ENCODE measurements at places on chromosomes 7 and 10.

DNA sequence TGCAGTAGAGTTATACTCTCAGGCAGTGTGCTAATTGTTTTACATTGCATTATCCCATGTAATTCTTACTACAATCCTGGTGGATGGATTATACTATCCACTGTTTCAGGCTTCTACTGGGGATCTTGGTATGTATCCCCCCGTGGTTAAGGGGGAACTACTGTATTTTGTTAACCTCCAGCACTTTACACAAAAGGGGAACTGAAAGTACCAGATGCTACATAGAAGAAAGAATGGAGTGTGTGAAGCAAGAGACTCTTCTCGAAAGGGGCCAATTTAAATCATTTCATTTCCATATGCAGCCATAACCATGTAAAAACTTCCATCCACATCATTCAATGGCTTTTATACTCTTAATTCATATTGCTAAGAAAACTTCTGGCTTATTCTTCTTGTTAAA, 69.4 kb downstream of the C1GALT1 start:
- no peak for DNase-seq

DNA sequence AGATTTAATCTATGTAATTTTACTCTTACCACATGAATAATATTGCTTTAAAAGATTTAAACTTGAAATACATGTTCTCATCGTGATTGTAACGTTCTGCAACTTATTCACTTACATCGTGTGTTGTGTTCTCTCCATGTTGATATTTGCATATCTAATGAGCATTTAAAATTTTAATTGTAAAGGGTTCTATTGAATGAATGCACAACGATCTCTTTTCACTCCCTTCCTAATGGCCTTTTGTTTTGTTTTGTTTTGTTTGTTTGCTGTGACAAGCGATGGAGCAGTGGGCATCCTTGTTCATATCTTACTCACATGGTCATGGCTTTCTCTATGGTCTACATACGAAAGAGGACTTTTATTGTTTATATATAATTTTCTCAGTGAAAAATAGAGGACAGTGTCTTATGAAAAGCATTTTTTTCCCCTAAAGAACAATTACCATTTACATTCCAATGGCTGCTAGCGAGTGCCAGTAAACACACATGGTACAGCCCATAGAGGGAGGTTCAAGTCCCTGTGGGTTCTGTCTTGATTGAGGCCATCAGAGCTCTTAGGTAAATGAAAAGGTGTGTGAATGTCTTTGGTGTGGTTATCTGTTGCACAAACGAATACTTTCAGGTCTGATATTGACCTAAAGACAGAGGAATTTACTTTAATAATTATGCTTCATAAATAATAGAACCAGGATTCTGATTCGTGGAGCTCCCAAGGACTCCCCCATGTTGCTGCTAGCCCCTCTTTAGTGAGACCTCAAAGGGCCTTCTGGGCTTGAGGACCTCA, 32.4 kb downstream of the BTBD16 start:
- DNase-seq, result no peak

GRCh38 chr7:154886591-154886990, 116.3 kb downstream of the PAXIP1 start:
- no peak for DNase-seq

DNA sequence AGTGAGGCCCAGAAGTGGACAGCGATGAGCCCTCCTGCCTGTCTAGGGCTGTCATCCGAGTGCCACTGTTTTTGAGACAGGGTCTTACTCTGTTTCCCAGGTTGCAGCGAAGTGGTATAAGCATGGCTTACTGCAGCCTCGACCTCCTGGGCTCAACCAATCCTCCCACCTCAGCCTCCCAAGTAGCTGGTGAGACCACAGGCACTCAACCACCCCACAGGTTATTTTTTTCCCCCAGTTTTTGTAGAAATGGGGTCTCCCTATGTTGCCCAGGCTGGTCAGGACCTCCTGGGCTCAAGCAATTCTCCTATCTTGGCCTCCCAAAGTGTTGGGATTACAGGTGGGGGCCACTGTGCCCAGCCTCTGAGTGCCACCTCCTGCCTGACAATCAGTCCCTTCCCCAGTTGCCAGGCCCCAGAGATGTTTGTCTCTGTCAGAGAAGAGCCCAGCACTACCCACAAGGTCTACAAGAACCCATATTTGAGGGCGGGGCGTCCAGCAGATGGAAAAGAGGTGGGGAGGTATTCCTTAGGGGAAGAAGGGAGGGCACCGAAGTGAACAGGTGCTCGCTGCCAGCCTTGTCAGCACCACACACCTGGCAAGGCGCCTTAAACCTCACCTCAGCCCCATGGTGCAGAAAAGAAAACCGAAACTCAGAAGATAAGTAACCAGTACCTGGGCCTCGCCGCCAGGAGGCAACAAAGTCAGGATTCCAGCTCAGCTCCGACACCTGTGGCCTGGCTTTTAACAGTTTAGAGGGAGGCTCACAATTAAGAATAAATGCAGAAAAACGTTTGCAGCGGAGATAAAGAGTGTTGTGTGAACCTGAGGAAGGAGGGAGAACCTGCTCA, 77.4 kb upstream of the ANLN start:
- no peak for DNase-seq

DNA sequence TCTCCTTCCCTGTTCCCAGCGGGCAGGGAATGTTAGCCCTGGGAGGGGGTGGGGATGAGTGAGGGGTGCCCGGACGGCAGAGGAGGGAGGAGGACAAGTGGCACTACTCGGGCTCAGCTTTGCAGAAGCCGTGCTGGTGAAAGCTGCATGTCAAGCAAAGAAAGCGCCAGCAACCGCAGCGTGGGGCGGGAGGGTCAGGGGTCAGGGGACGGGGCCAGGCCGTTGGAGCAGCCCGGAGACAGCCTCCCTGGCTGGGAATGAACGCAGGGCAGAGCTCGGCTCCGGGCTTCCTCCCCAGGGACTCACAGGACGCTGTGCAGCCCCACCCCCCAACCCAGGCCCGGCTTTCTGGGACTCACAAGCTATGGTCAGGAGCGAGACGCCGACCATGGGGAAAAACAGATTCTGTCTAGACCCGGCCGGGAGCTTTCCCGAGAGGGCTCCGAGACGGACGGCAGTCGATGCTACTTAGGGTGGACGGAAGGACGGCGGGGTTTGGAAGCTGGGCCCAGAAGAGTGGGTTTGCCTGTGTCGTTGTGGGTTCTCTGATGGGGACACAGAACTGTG, 113.4 kb downstream of the VIPR2 start:
- DNase-seq, result no peak

DNA sequence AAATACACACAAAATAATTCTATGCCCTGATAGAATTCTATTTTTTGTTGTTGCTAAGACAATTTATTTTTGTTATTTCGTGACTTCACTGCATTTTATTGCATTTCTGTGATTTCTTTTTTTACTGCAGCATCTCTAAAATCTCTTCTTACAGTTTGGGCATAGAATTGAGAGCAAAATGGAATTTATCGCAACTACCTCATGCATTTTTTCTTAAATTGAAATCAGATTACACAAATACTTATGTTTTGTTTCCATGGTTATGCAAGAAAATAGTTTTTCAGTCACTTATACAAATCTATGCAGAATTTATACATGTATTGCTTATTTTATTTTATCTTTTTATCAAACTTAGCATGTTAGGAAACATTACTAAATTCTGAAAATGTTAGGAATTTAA, 781.8 kb upstream of the LRRTM3 start:
- no peak for DNase-seq

DNA sequence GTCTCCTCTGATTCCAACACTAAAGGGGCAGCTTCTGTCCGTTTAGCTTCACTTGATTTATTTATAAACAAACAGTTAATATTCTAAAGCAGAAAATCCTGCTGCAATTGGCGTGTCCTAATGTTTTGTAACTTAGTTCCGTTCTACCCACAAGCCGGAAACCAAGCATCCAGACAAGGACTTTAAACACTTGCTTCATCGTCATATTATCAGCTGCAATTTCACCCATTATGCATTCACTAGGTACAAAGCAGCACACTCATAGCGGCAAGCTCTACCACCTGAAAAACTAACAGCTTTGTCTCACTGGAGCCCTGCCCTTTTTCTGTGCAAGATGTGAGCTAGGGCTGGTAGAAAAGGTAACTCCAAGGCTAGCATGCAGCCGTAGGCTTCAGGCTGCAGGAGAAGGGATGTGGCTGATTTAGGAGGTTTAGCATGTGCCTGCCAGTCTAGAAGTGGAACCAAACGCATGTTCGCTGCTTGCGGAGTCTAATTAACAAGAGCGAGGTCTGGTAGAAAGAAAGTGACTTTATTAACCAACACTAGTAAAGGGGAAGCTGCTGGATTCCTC, 43.7 kb upstream of the BPGM start:
- no peak for DNase-seq

DNA sequence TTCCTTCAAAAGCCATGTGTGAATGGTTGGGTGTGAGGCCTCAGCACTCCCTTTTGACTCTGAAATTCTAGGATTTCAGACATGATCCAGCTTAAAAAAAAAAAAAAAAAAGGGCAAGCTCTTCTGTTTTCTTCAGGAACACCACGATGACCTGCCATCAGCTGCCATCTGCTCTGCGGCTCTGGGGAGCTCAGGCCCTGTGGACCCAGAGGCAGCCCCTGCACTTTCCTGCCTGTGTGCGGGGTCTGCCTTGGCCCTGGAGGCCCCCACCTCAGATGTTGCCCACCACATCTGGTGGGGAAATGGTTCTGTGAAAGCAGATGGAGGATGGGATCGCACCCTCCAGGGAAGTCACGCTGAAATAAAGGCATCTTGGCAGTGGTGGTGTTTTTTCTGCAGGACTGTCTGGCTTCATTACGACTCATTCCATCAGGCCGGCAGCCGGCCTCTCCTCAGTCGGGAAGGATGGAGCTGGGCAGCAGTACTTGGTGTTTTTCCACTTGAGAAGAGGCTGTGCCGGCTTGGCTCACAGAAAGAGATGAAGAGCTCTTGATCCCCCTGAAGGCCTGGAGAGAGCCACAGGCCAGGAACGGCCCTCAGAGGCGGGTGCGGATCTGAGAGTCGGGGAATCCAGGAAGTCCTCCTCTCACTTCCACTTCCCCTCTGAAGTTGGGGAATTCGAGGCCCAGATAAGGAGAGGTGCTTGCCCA, 66.1 kb upstream of the AQP1 start:
- DNase-seq, result no peak

GRCh38 chr10:63313066-63313717, 152.6 kb downstream of the JMJD1C start:
- DNase-seq, result no peak

- no peak for DNase-seq
Observed at GRCh38 chr10:119917777-119918176, 25.2 kb downstream of the SEC23IP start.

GRCh38 chr10:113178771-113179170, 228.7 kb downstream of the TCF7L2 start:
- no peak for DNase-seq

GRCh38 chr10:71285180-71285545, 33.9 kb upstream of the SLC29A3 start:
- peak; percentile 13 for DNase-seq

GRCh38 chr7:47502240-47502877, 79.6 kb downstream of the TNS3 start:
- no peak for DNase-seq

- DNase-seq, result no peak
Observed at GRCh38 chr7:29405891-29406290, 157.7 kb upstream of the PRR15 start.

DNA sequence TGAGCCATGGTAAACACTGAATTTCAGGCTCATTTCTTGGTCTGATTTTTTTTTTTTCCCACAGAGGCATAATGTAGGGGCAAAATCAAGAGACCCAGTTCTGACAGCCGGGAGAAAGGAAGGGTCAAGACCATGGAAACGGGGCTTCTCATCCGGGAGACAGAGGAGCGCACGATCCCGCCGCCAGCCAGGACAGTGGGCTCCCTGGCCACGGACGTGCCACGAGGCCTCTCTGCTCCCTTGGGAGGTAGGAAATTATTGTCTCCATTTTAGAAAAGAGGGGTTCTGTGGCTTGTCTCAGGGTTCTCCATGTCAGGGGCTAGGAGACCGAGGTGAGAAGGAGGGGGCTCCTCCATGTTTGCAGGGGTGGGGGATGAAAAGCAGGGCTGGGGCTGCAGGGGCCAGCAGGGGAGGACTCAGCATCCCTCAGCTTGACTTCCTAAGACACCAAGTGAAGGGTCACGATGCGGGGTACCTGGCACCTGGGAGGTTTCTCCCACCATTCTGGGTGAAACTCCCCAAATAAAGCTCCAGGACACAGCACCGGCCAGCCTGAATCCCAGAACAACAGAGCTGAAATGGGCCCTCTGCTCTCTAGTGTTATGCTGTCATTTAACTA, 37.6 kb downstream of the PPIF start:
- no peak for DNase-seq

DNA sequence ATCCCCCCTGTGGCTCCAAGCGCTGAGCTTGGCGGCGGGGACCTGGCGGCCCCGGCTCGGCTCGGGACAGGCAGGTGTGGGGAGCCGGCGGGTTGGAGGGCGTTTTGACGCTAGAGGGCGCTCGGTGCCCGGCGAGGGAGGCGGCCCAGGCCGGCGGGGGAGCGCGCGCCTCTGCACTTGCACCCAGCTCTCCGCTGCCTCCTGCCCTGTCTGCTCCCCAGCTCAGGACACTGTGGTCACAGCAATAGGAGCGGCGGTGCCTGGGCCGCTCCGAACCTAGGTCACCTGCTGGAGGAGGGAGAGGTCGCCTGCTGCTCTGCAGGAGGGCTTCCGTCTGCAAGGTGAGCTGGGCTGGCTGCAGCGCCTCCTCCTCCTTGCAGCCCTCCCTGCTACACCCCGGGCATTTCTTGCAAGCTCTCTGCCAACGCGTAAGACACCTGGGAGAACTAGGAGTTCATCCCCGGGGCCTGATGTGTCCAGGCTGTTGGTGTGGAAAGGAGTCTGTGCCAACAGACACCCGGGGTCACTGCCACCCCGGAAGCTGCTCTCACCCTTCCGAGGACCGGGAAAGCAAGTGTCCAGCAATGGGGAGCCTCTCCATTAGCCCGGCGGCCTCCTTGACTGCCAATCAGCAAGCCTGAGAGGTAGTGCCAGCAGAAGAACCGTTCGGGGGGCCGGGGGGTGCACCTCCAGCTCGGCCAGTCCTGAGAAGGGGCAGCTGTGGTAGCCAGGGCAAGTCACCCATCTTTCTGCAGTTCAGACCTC, 620.4 kb downstream of the GALNT17 start:
- DNase-seq, result no peak

DNA sequence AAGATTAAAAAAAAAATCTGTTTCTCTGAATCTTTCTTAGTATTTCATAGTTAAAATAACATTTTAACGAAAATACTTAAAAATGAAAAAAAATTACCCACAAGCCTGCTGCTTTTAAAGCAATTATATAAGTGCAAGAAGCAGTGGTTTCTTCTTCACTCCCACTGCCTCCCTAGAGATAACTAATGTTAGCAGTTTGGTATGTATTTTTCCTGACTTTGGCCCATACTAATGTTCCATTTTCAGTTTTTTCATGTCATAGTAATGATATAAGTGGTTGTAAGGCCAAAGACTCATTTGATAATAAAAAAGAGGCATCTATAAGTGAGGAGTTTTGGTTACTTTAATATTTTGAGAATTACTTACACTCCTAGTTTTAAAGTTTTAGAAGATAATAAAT, 24.3 kb upstream of the LAMB1 start:
- no peak for DNase-seq

- no peak for DNase-seq
Observed at GRCh38 chr7:22402250-22402649, 45.3 kb upstream of the RAPGEF5 start.

DNA sequence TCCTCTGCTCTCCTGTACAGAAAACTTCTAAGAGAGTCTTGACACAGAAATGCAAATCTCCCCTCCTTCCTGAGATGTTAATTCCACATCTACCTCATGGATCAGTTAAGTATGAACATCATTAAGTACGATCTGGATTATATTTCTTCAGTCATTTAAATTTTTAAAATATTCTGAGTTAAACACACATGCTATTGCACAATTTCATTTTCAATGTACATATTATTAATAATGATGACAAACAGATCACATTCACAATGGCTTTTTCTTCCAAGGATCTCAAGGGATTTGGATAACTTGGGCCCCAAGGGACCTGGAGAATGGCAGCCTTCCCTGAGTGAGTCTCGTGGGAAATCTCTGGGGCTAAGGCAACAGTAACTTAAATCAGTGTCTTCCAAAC, 16.2 kb downstream of the BEND7 start:
- DNase-seq, result no peak

All from activated T-cell treated with anti-CD3 and anti-CD28 coated beads for 24 hours (primary cell).